ENCODE measurements at places on chromosomes 12 and 14.

- no peak for DNase-seq
Measured at GRCh38 chr12:94998326-94998725, 5.2 kb downstream of the NDUFA12 start.

DNA sequence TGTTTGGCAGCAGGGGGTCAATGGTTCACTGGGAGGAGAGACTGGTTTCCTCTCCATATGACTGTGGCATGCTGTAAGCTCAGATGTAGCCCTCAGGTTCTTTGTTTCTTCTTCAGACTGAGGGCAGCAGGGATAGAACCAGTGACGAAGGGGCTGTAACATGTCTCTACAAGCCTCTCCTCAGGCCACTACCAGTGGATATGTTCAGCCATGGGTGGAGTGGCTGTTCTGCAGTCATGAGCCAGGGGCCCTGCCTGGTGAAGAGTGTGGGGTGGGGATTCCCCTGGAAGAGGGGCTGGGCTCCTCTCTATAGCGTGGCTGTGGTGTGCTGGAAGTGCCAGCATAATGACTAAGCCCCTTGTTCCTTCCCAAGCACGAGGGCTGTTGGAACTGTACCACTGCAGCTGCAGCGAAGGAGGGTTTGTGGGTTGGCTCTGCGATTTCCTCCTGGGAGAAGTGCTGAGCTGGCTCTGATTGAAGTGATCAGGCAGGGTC lies 55.8 kb downstream of the CMAS start:
- peak; percentile 15 for DNase-seq

GRCh38 chr12:98532687-98533304 lies 17.4 kb downstream of the TMPO start:
- peak; percentile 67 for DNase-seq

DNA sequence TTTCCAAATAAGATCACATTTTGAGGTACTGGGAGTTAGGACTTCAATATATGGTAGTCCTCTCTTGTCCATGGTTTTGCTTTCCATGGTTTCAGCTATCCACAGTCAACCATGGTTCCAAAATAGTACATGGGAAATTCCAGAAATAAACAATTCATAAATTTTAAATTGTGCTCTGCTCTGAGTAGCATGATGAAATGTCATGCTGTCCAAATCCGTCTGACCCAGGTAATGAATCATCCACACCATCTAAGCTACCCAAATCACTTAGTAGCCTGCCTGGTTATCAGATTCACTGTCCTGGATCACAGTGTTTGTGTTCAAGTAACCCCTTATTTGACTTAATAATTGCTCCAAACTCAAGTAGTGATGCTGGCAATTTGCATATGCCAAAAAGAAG lies 197.9 kb downstream of the TMTC3 start:
- DNase-seq = no peak

- DNase-seq = no peak
Measured at GRCh38 chr14:20195911-20196310, 5.2 kb downstream of the OR11G2 start.

GRCh38 chr12:132687211-132688164 lies at the start of the genes POLE and PXMP2:
Gene POLE, minus strand, starts transcription at chr12:132687342. Its CDS starts 27 bp downstream, at chr12:132687315.
Gene PXMP2, plus strand, starts transcription at chr12:132687587. Its CDS starts 84 bp downstream, at chr12:132687671.
- DNase-seq = peak; percentile 94

DNA sequence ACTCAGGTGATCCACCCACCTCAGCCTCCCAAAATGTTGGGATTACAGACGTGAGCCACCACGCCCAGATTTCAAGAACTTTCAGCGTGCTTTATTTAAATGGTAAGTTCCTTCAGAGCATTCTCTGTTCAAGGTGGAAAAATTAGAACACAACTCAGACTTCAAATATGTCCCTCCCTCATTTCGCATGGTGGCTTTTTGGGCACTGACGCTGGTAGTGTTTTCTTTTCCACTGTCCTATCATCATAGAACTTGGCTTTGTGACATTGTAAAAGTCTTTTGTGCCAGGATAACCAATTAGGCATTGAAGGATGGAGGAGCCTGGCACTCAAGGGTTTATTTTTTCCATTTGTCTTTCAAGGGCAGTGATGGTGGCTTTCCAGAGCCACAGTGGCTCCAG lies 190.8 kb downstream of the NUAK1 start:
- DNase-seq = no peak

- no peak for DNase-seq
Measured at GRCh38 chr14:94897561-94897960, 127.6 kb upstream of the GSC start.

DNA sequence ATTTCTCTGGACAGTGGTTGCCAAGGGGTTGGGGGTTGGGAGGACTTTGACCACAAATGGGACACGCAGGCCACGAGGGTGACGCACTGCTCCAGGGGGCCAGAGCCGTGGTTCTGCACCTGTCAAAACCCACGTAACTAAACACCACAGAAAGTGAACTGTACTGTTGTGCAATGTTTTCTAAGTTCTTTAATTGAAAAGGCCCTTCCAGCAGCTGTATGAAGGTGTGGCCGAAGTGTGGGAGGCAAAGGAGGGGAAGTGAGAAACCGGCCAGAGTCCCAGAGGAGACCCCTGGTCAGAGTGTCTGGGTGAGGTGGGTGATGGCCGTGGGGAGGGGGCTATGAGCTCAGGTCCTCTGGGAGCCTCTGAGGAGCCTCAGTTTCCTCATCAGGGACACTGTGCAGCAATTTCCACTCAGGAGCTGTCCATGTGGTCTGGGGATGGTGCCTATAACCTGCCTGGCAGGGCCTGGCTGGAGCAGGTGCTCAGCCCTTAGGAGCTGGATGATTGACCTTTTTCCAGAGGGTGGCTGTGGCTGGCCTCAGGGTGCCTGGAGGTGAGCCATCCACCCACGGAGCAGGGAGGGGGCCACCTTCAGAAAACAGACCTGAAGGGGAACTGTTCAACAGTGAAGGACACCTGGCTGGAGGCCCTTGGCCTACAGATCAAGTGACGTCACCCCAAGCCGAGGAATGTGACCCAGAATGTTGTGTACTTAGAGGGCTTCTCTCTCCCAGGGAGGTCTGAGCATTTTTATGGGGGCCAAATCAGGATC lies 9.8 kb upstream of the BDKRB2 start:
- no peak for DNase-seq

DNA sequence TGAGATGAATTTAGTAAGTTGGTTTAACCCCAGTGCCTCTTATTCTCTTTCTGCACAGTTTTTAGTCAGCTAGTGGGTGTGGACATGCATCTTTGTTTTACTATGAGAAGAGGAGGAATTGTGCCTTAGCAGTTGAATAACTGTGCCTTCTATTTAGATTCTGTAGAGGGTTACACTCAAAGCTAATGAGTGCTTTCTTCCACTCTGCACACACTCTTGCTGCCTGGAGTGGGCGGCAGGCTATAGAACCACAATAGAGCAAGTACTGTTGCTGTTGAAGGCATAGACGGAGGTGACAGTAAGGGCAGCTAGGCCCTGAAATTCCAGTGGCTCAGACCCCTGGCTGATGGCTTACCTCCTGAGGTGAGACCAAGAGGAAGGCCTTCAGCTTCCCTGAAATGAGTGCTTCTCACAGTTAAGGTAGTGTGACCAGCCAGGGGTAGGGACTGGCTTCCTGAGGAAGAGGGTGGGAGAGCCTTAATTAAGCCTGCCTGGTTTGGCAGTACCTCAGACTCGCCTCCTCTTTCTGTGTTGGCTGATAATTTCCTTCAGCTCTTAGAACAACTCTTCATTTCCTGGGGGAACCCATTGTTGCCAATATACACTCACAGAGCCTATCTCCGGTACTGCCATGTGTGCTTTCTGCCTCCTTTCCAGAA lies 24.7 kb downstream of the SUSD6 start:
- DNase-seq = peak; percentile 25

DNA sequence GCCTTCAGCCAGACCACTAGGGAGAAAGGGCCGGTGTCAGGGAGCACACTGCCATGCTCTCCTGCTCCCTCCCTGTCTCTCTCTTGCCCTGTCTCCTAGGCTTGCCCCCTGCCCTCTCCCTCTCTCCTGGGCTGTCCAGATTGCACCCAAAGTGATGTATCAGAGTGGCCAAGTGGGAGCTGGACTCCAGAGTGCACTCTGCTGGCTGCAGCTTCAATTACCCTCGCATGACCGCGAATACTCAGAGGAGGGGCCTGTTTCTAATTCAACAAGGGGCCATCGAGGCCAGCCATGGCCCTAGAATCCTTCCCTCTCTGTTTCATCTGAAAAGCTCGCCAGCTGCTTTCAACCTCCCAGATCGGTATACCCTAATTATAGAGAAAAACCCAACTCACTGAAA lies 206.4 kb upstream of the FKBP4 start:
- DNase-seq = no peak

DNA sequence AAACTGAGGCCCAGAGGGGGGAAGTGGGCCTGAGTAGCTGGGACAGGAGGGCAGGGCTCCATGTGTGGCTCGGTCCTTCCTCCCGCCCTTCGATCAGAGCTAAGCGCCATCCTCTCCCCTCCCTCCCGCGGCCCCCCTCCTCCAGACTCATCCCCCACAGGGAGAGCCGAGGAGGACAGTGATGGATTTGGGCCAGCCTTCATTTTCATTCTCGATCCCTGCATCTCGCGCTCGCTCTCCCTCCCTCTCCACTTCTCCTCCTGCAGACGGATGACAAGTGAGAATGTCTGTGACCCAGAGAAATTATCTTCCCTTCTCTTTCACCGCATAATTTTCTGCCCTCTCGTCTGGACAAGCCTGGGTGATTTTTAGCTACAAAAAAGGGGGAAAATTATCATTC lies 183.3 kb downstream of the RBM19 start:
- DNase-seq = no peak

DNA sequence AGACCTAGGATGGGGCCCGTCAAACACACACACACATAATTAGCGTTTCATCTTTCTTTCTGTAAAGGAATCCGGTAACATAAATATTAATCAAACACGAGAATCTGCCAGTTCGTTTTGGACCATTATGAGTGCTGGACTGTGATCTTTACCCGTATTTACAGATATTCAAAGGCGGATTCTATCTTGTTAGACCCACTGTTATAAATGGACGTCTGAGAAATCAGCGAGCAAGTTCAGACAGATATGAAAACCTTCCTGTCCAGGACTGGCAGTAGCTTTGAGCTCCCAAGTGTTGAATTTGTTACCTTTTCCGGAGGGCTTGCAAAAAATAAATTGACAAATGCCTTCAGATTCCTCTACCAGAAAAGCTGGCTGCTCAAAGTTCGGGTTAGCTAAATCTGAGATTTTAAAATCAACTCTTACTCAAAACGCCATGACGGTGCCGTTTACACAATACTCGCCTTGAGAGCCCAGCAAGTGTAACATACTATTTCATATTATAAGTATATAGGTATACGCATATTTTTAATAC lies 27.6 kb downstream of the BCL11B start:
- DNase-seq = no peak

DNA sequence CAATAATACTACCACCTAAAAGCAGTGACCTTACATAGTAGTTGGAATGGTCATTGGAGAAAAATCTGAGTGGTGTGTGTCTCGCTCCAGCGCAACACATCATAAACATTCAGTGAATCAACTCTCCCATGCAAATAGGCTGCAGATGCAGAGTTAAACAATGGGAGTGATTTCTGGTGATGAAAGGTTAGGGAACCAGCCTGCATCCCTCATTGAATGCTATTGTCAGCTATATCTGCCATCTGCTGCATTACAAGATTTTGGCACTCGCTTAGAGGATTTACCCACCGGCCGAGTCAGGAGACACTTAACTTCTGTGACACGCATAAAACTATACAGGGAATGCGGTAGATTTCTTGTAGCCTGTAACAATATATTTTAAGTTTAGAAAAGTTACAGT lies 900.9 kb downstream of the FLRT2 start:
- no peak for DNase-seq

DNA sequence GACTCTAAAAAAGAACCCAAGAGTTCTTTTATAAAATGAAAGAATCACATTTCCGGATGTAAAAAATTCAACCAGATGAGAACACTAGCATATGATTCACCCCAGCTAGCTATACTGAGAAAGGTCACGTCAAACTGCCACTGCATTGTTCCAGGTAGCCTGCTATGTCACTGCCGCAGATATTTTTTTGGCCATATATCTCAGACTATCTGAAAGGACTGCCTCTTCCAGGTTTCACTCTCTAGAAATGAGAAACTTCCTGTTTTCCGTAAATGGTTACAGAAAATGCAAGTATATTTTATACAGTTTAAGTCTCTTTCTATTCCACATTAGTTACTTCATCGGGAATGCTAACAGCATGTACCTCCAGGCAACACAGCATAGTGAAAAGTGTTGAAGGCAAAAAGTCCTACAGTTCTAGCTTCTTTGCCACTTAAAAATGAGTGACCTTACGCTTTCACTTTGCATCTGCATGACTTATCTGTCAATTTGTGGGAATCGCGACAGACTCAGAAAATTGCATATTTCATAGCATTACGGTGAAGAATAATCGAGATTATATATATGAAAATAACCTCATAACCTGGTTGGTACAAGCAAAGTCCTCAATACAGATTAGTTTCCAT lies 105.2 kb downstream of the MED13L start:
- DNase-seq = peak; percentile 75

DNA sequence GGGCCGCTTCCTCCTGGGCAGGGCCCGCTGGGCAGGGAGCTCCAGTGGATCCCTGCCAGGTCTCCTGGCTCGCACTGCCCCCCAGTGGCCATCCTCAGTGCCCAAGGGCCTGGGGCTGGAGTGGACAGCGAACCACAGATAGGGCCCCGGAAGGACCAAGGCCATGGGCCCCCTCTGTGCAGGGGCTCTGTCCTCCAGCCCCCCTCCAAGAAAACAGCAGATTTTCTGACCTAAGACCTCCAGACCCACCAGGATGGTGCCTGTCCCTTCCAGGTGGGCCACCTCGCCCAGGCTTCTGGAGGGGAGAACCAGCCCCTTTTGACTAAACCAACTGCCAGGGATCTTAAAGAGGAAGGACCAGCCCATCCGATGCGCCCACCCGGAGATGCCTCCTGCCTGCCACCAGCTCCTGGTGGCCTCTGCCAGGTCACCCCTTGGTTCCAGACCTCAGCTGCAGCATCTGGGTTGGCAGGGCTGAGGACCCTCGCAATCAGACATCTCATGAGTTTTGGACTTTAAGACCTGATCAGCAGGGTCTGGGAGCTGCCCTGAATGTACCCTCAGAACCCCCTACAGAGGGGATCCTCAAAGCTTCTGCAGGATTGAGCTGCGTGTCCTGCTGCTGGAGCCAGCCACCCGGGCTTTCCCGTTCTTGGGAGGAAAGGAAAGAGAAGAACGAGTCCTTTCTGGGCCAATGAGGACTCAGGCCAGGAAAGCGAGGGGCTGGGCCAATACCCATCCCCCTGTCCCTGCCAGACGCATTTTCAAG lies 325.8 kb upstream of the DIO3 start:
- no peak for DNase-seq

- DNase-seq = no peak
Measured at GRCh38 chr12:99809909-99810308, 162.4 kb downstream of the GARIN6 start.
